ENCODE measurements at places on chromosomes 5 and 9.
A peak's percentile ranks its signal among the peaks of the same experiment; 100 is the strongest.

- no peak overlapping the region for H3K27ac ChIP-seq
- no peak overlapping the region for H3K4me3 ChIP-seq
- H3K27me3 ChIP-seq: peaks cover 24% of the 10 kb centered on the region
- H3K36me3 ChIP-seq: no peaks in the 10 kb centered on the region
- H3K4me1 ChIP-seq: peaks cover 6% of the 10 kb centered on the region
Measured at GRCh38 chr5:96614110-96614691, 48.0 kb upstream of the CAST start.

GRCh38 chr5:109945097-109945678 is 255.5 kb downstream of the MAN2A1 start:
- H3K4me3 ChIP-seq: no peak overlapping the region
- H3K27ac ChIP-seq: peak overlapping the region; percentile 12
- DNase-seq: no peak
- H3K36me3 ChIP-seq: no peaks in the 10 kb centered on the region

- H3K4me1 ChIP-seq: peaks cover 8% of the 10 kb centered on the region
- DNase-seq: no peak
- no peak overlapping the region for H3K4me3 ChIP-seq
- peaks cover 23% of the 10 kb centered on the region for H3K36me3 ChIP-seq
Measured at GRCh38 chr5:157004893-157005551, 42.0 kb upstream of the TIMD4 start.

- H3K36me3 ChIP-seq: no peaks in the 10 kb centered on the region
- DNase-seq: no peak
- no peaks in the 10 kb centered on the region for H3K4me1 ChIP-seq
- H3K4me3 ChIP-seq: no peak overlapping the region
- no peak overlapping the region for H3K27ac ChIP-seq
Measured at GRCh38 chr9:115690786-115691496, 462.6 kb upstream of the PAPPA start.

DNA sequence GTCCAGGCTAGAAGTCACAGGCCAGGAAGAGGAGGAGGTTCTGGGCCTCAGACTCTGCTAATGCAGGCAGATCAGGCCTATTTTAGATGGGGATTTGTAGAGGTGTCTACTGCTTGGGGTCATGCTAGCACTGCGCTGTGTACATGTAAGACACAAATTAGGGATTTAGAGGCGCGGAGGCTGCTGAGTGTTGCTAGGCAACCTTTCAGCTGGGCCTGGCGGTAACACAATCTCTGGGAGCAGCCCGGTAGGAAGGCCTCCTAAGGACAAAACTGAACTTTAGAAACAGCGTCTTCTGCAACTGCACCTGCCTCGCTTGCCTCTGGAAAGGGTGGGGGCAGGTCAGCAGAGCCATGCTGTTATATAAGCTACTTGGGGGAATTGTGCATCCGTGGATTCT is 147.9 kb downstream of the MACROH2A1 start:
- no peak overlapping the region for H3K27ac ChIP-seq
- peaks cover 26% of the 10 kb centered on the region for H3K27me3 ChIP-seq
- H3K4me1 ChIP-seq: no peaks in the 10 kb centered on the region
- no peak overlapping the region for H3K4me3 ChIP-seq
- H3K36me3 ChIP-seq: no peaks in the 10 kb centered on the region

- H3K4me3 ChIP-seq: no peak overlapping the region
- no peaks in the 10 kb centered on the region for H3K27me3 ChIP-seq
- DNase-seq: no peak
- no peaks in the 10 kb centered on the region for H3K36me3 ChIP-seq
- no peaks in the 10 kb centered on the region for H3K4me1 ChIP-seq
- no peak overlapping the region for H3K27ac ChIP-seq
Measured at GRCh38 chr5:154236-154635, 37.1 kb upstream of the LRRC14B start.

DNA sequence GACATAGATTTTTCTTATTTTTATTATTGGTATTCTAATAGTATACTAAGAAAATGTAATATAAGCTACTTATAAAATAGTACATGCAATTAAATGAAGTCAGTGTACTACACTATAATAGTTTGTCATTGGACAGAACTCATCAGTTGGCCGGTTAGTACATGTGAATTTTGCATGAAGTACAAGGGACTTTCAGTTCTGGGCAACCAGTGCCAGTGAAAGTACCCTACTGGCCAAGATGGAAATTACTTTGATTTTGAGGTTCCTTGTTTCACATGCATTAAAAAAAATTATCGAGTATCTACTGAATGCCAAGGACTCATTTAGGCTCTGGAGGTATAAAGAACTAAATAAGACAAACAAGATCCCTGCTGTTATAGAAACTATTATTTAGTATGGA is 213.4 kb upstream of the ELL2 start:
- no peak overlapping the region for H3K27ac ChIP-seq
- H3K4me3 ChIP-seq: no peak overlapping the region
- no peaks in the 10 kb centered on the region for H3K4me1 ChIP-seq

DNA sequence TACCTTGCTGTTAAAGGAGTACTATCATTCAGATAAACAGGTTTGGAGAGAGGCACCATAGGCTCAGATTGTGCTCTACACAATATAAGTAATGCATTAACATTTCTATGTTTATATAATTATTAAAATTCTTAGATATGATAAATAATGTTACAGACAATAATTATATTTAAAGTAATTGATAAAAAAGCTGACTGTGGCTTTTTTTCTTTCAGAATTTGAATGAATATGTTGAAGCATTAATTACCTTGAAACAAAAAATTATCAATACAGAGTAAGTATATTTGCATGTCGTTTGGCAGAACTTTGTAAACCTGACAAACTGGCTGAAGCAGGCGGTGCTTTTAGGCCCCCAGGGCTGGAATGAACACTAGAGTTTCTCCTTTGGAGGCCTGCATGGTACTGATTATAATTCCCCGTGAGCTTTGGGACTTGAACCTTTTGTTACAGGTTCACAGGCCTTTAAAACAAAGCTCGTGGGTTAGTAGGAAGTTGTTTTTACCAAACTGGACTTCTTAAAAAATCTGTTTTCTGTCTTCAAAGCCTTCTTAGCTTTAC is 13.8 kb downstream of the ICE1 start:
- no peak overlapping the region for H3K4me3 ChIP-seq
- H3K27ac ChIP-seq: no peak overlapping the region
- H3K4me1 ChIP-seq: peaks cover 12% of the 10 kb centered on the region
- DNase-seq: no peak

DNA sequence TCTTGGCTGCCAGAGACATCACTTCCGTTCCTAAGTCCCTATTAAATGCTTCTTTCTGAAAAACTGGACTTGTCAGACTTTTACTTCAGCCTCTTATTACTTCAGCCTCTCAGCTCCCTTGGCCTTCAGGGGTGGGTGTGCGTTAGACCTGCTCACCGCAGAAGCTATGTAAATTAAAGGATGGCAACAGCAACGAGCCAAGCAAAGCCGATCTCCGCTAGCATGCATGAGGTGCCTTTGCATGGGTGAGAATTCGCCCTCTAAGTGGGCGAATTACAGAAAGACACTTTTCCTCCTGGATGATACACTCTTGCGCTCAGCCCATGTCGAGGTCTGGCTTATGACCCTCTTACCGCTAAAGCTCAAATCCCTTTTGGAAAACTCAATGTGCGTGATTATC is 10.9 kb upstream of the IL3 start:
- DNase-seq: peak; percentile 14
- H3K27me3 ChIP-seq: peaks cover 65% of the 10 kb centered on the region
- H3K4me3 ChIP-seq: no peak overlapping the region
- peaks cover 4% of the 10 kb centered on the region for H3K4me1 ChIP-seq

DNA sequence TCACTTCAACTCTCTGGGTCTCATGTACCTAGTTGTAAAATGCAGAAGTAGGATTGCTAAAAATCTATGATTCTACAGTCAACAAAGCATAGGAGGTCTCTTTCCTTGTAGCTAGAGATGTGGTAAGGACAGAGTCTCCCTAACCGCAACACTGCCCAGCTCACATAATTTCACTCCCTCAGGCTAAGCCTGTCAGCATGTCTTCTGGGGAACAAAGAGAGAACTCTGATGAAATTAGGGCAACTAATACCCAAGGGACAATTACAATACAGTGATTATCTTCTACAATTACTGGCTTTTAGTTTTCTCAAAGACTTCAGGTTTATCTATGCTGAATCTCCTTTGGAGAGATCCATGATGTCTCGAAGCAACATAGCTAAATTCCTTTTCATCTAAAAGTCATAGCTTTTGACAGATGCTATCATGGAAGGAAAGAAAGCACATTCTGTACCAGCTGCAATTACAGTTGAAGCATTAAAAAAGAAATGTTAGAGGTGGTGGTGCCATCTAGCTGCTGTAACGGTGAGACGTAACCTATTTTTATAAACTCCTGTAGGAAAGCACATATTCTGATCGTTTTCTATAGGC is 141.1 kb upstream of the TARS1 start:
- no peaks in the 10 kb centered on the region for H3K36me3 ChIP-seq
- DNase-seq: no peak
- no peak overlapping the region for H3K4me3 ChIP-seq

DNA sequence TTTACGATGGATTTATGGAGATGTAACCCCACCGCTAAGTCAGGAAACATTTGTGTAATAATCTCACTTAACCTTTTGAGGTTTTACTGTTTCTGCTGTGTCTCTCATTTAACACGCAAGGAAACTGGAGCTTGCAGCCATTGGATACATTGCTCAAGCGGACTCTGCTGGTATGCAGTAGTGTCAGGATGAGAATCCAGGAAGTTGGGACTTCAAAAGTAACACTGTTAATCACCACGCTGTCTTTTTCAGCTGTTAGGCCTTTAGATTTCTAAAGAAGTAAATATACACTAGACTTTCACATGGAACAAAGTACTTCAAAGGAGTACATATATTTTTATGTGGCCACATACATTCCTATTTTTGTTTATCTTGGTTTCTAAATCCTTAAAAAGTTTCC is 114.7 kb downstream of the LPAR1 start:
- H3K36me3 ChIP-seq: no peaks in the 10 kb centered on the region
- no peak overlapping the region for H3K27ac ChIP-seq
- no peak for DNase-seq
- no peaks in the 10 kb centered on the region for H3K27me3 ChIP-seq
- no peaks in the 10 kb centered on the region for H3K4me1 ChIP-seq

- H3K4me1 ChIP-seq: no peaks in the 10 kb centered on the region
- H3K27ac ChIP-seq: no peak overlapping the region
- no peak overlapping the region for H3K4me3 ChIP-seq
- DNase-seq: no peak
- no peaks in the 10 kb centered on the region for H3K36me3 ChIP-seq
Measured at GRCh38 chr5:98656125-98656795, 117.2 kb upstream of the RGMB start.

DNA sequence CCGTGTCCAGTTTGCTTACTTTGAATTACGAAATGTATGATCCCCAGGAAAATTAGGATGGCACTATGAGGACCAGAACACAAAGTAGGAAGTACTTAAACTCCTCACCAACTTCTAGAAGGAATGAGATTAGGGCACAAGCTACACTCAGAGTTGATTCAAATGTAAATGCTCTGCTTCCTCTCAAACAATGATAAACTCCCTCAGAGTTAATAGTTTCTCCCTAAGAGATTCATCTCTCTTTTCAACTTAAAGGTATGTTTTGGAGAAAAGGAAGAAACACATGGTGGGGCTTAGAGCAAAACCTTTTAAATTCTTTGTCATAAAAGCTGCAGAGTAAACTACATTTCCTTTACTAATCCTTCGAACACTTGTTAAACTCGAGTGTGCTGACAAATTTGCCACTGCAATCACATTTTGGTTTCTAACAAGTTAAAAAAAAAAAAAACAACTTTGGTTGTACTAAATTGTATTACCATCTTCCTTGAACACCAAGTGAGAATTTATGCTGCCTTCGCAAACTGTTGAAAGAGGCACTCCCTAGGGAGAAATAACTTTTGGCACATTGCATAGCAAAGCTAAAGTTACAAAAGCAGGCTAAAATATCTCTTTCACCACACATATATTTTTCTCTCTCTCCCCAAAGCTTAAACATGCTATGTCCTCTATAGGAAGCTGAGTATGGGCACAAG is 66.6 kb downstream of the DENND1A start:
- no peaks in the 10 kb centered on the region for H3K27me3 ChIP-seq
- peaks cover 8% of the 10 kb centered on the region for H3K36me3 ChIP-seq
- peaks cover 29% of the 10 kb centered on the region for H3K4me1 ChIP-seq
- H3K27ac ChIP-seq: no peak overlapping the region
- no peak for DNase-seq

DNA sequence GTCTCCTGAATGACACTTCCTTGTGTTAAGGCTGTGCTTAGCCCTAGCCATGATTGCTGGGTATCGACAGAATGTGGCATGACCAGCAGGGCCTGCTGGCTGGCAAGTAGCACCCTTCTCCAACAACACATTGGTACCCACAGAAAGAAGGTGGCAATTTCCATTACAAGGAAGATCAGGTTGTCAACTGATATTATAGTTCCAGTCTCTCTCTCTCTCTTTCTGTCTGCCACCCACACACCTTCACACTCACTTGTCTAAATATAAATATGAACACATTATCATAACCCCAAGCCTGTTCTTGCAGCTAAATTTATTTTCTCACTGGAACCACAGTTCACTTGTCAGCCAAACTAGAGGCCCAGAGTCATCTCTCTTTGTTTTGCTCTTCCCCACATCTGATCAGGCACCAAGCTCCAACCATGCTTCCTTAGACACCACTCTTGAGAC is 408.1 kb upstream of the PIK3R1 start:
- H3K4me1 ChIP-seq: no peaks in the 10 kb centered on the region
- H3K27me3 ChIP-seq: no peaks in the 10 kb centered on the region
- no peak overlapping the region for H3K27ac ChIP-seq
- DNase-seq: no peak

- H3K27ac ChIP-seq: no peak overlapping the region
- H3K27me3 ChIP-seq: peaks cover 11% of the 10 kb centered on the region
Measured at GRCh38 chr9:93290495-93291434, 106.8 kb downstream of the WNK2 start.

GRCh38 chr9:80964914-80965313 is 724.4 kb downstream of the TLE1 start:
- no peaks in the 10 kb centered on the region for H3K4me1 ChIP-seq
- H3K27me3 ChIP-seq: no peaks in the 10 kb centered on the region
- DNase-seq: no peak

GRCh38 chr9:7597716-7598115 is 201.9 kb downstream of the DMAC1 start:
- no peak overlapping the region for H3K27ac ChIP-seq
- no peak for DNase-seq
- peaks cover 11% of the 10 kb centered on the region for H3K4me1 ChIP-seq
- H3K36me3 ChIP-seq: peaks cover 3% of the 10 kb centered on the region
- H3K27me3 ChIP-seq: peaks cover 10% of the 10 kb centered on the region

GRCh38 chr5:175120412-175120811 is 323.6 kb downstream of the DRD1 start:
- no peak overlapping the region for H3K4me3 ChIP-seq
- H3K27ac ChIP-seq: no peak overlapping the region
- H3K4me1 ChIP-seq: no peaks in the 10 kb centered on the region
- no peak for DNase-seq
- H3K36me3 ChIP-seq: no peaks in the 10 kb centered on the region

GRCh38 chr5:111854186-111854585 is 97.2 kb upstream of the NREP start:
- H3K36me3 ChIP-seq: no peaks in the 10 kb centered on the region
- DNase-seq: no peak
- H3K27ac ChIP-seq: no peak overlapping the region
- no peak overlapping the region for H3K4me3 ChIP-seq
- no peaks in the 10 kb centered on the region for H3K4me1 ChIP-seq
- H3K27me3 ChIP-seq: no peaks in the 10 kb centered on the region

Measured in activated naive CD4-positive, alpha-beta T cell treated with anti-CD3 and anti-CD28 coated beads, Interleukin-2, amount 10 ng/mL, durations not matched to agents 7 days and 5 days (primary cell).